ENCODE measurements at places on chromosomes 7 and 10. TPM values are rescaled to one million over a fixed set of nuclear protein-coding genes. Genes with fewer than 3 reads are reported as not detected.

- H3K27me3 ChIP-seq = peaks cover 34% of the 10 kb centered on the region
- no peak for DNase-seq
- no peak overlapping the region for H3K4me3 ChIP-seq
Measured at GRCh38 chr10:11286261-11286852, 268.7 kb downstream of the CELF2 start.

GRCh38 chr10:22218448-22218847, 633 bp upstream of the EBLN1 start:
- no peak for DNase-seq
- no peak overlapping the region for H3K27ac ChIP-seq

- H3K27ac ChIP-seq = no peak overlapping the region
- peaks cover 35% of the 10 kb centered on the region for H3K27me3 ChIP-seq
- DNase-seq = no peak
Measured at GRCh38 chr10:660970-661596, 28.4 kb downstream of the DIP2C start.

DNA sequence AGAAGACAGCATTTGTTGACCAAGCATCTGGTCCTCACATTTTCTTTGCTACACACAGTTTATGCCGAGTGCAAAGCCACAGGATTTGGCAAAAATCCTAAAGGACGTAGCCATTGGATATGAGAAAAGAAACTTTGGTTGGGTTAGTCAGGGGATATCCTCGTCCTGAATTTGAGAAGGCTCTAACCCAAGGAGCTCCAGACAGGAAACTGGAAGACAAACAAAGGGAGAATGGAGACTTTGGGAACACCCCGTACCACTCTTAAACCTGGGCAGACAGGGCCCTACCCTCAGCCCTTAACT, 146.6 kb upstream of the FRMD4A start:
- no peaks in the 10 kb centered on the region for H3K36me3 ChIP-seq
- H3K4me3 ChIP-seq = no peak overlapping the region
- H3K4me1 ChIP-seq = peaks cover 7% of the 10 kb centered on the region
- H3K27ac ChIP-seq = no peak overlapping the region

GRCh38 chr7:92963566-92963965, 127.2 kb upstream of the CDK6 start:
- DNase-seq = no peak
- no peaks in the 10 kb centered on the region for H3K27me3 ChIP-seq
- no peaks in the 10 kb centered on the region for H3K36me3 ChIP-seq
- no peak overlapping the region for H3K27ac ChIP-seq

TAS2R41 gene
- not detected for total RNA-seq

KEL gene
- not detected for total RNA-seq

FEZF1 gene
- not detected for total RNA-seq
